ENCODE measurements at places on chromosomes 5 and 9. TPM values are rescaled to one million over a fixed set of nuclear protein-coding genes. Genes with fewer than 3 reads are reported as not detected.

GRCh38 chr9:85225180-85225579 is 516.6 kb downstream of the AGTPBP1 start:
- no peak for DNase-seq

GRCh38 chr5:73968729-73969128 is 342.7 kb downstream of the ARHGEF28 start:
- DNase-seq, result no peak

GRCh38 chr5:111135946-111136345 is 43.8 kb downstream of the WDR36 start:
- DNase-seq, result no peak

DNA sequence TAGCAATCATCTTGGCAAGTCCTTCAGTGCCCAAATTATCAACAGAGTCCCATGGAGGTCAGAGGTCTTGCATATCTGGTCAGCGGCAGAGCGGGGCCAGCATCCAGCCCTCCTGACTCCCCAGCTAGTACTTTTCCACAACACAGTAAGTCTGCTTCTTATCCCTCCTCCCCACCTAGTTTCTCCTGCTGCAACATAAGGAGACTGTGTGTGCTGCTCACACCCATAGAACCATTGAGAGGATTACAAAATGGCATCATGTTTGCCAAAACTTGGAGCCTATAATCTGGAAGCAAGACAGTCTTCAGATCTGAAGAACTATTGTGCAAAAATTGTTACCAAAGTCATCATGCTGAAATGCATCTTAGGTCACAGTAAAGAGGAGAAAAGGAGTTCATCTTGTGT is 125.8 kb upstream of the ZNF366 start:
- no peak for DNase-seq

DNA sequence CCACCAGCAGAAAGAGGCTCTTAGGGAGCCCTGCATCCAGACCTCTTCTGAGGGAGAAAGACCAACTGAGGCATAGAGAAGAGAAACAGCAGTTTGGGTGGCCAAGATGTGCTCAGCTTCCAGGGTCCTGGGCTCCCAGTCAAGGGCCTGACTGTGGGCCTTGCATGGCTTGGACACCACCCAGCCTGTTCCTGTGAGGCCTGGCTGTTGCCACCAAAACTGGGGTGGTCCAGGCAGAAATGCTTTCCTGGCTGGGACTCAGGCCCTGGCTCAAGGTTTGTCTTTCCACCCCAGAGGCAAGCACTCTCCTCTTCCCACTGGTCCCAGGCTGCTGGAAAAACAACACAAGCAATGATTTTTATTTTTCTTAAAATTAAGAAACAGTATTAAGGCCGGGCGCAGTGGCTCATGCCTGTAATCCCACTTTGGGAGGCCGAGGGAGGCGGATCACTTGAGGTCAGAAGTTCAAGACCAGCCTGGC is 13.3 kb downstream of the MYOZ3 start:
- DNase-seq, result no peak

- DNase-seq, result no peak
Observed at GRCh38 chr5:120803282-120803681, 339.2 kb downstream of the PRR16 start.

- DNase-seq, result no peak
Observed at GRCh38 chr5:127858116-127858784, 155.1 kb downstream of the CCDC192 start.

GRCh38 chr5:17766031-17766430 is 131.8 kb downstream of the TAF11L14 start:
- DNase-seq, result no peak

DNA sequence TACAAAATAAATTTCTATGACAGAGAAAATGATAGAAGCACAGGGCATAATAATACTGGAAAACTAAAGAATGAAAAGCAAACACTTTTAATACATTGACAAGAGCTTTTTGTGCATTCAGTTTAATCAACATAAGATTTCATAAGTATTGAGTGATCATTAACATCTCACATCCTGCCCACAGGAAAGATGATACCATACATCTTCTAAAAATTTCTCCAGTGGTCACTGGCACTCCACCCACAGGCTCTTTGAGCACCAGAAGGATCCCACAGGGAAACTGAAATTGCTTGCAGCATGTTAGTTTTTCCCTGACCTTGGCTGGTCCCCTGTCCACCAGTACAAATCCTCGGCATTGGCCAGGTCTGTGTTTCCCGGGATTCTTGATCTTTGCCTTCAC is 186.0 kb downstream of the CEMIP2 start:
- DNase-seq, result no peak

DNA sequence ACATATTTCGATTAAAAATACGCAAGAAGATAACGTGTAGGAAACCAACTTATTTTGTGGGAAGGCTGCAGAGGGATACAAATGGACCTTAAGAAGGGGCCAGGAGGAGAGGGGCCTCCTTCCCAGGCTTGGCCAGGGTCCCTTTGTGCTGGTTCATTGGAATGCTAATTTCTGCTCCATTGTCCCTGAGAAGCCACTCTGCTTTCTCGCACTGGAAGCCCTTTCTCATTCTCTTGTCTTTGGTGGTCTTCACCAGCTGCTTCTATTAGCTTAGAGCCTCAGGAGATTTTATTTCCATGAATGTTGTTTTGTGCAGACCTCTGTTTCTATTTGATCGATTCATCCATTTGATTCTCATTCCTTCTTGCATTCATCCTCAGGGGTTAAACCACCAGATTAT is 325.4 kb downstream of the TMEM38B start:
- peak; percentile 54 for DNase-seq

DNA sequence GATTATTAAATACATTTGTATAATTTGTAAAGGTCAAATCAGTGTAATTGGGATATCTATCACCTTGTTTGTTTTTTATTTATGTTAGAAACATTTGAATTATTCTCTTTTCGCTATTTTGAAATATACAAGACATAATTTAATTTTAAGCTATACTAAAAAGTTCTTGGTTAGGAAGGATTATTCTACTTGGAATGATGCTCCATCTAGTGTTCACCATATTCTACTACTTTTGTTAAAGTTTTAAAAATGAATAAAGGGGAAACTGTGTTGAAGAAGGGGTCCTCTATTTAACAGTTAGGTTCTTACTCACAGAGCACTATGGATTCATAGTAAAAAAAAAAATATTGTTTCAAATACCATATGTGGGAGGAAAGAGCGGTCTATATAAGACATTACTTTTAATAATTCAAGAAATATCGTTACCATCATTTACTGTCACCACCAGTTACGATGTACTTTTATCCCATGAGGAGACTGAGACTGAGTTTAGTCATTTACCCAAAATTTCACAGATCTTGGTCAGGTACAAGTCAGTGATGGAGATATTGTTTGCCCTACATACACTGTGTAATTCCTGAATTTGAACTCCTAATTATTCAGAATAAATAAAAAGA is 6.3 kb upstream of the STOM start:
- DNase-seq, result no peak

- DNase-seq, result no peak
Observed at GRCh38 chr9:1469996-1470395, 419.8 kb downstream of the DMRT2 start.

- DNase-seq, result no peak
Observed at GRCh38 chr5:134656690-134657089, 8.1 kb downstream of the SEC24A start.

Gene GFPT2
- total RNA-seq, result 89.8 TPM

Gene FBN2
- total RNA-seq, result 8.1 TPM

Gene SHB
- 14.6 TPM for total RNA-seq

Gene OR1J2
- not detected for total RNA-seq

Gene MAMDC2
- total RNA-seq, result 4.6 TPM

Gene ANKRD55
- not detected for total RNA-seq

Gene NEURL1B
- total RNA-seq, result 3.6 TPM

Gene STK10
- total RNA-seq, result 14.6 TPM

Gene CFAP90
- total RNA-seq, result 0.35 TPM

Gene MCCC2
- 64.2 TPM for total RNA-seq

Gene SLCO6A1
- 0.46 TPM for total RNA-seq
